Stimulated activated CD4-positive, alpha-beta T cell treated with anti-CD3 and anti-CD28 coated beads, TNF-alpha, amount 100 ng/mL, for 1 hour (primary cell): ENCODE measurements at places on chromosomes 5 and 9.
A peak's percentile ranks its signal among the peaks of the same experiment; 100 is the strongest.

DNA sequence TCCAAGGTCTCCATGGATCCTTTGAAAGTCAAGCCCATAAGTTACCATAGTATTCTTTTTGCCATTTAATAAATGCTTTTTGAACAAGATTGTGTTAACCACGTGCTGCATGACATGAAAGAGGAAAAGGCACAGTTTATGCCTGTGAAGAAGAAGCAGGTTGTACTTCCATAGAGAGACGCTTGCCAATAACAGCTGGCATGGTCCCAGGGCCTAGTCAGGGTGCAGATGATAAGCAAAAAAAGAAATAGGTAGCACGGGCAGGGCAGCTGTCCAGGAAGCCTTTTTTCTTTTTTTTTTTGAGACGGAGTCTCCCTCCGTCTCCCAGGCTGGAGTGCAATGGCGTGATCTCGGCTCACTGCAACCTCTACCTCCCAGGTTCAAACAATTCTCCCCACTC is 71.8 kb upstream of the CLINT1 start:
- DNase-seq, result no peak

DNA sequence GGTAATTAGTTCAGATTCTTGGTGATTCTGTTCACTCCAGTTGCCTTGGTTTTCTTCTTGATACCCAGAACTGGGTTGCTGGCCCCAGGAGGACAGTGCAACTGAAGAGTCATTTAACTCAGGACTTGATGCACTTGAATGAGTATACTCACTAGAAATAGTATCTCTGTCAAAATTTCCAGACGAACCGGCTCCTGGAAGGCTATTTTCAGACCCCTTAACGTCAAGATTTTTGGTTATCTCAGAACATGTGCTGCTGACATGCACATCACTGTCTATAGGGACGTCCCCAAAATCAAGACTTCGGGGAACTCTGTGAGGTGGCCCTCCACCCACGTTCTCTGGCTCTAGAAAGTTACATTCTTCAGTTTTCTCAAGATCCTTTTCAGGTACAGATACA is 56.7 kb upstream of the PCA3 start:
- DNase-seq, result no peak

DNA sequence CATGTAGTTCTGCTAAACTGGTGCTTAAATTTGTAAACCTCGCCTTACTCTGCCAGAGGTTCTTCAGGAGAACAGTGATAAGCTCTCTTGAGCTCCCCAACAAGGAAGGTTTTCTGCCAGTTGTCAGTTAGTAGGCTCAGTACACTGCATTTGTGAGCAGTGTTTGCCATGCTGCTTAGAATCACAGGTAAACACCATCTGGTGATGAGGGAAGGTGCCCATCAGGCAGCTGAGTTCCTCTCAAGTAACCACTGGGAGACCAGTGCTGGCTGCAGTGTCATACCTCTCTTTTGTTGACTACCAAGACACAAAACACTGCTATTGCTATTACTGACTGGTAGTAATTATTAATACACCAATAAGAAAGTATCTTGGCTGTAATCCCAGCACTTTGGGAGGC is 186.2 kb upstream of the OTULINL start:
- no peak for DNase-seq

GRCh38 chr5:127229185-127229889 is 61.3 kb upstream of the MEGF10 start:
- DNase-seq, result peak; percentile 33

GRCh38 chr9:98099898-98100297 is 19.1 kb downstream of the TRIM14 start:
- DNase-seq, result no peak

- no peak for DNase-seq
Measured at GRCh38 chr5:150180241-150181026, 9.4 kb upstream of the SLC6A7 start.

DNA sequence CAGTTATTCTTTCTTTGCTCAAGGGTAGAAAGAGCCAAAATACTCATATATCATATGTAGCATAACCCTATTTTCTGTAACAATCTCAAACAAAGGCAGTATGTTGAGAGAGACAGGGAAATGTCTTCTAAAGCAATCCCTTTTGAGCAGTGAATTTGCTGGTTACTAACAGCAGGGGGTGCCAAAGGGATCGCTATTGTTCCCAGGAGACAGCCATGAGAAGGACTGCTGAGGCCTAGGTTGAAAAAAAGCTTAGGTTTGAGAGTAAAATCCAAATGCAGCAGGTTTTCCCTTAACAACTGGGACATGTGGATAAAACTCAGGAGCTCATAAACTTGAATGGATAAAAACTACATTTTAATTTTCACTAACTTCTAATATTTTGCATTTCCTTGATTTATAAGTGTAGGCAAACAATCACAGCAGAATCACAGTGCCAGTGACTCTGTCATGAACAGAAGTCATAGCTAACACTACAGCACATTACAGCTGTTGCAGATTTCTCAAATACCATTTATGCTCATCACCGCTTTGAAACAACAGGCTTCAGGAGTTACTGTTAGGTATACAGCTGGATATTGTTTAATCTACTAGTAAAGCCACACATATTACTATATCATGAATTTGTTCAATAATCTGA is 148.4 kb downstream of the MAPKAP1 start:
- peak; percentile 21 for DNase-seq

GRCh38 chr5:107553117-107553555 is 117.6 kb downstream of the EFNA5 start:
- no peak for DNase-seq
